ENCODE measurements at places on chromosomes 11 and 22.

DNA sequence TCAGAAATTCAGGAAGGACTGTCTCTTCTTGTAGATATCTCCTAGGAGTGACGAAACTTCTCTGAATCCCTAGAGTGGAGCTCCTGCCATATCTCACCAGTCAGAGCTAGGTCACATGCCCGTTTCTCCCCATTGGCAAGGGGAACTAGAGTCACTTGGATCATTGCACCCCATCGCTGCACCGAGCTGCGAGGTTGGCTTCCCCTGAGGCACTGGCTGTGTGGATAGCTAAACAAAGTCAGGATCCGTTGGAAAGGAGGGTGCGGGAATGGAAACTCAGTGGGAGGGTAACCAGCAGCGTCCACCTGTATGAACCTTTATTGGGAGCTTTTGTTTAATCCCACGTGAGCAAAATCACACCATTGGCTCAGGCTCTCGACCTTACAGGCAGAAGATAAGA lies 283.8 kb downstream of the BRD1 start:
- no peak for DNase-seq

DNA sequence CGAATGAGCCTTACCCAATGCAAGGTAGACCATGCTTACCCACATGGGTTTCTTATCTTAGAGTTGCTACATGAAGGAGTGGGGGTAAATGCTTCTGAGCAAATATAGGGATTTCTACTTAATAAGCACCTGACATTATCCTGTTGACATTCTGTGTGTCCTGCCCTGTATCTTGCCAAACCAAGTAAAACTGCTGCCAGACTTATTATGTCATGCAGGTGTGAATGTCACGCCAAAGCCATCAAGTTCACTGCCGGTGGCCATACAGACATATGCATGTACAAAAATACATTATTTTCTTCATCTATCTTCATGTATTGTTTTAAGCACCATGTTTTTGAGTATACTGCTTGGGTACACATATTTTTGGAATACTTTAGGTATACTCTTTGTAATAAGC lies 70.2 kb downstream of the NOX4 start:
- DNase-seq = no peak

GRCh38 chr11:121246021-121246768 lies 46.4 kb upstream of the SC5D start:
- no peak for DNase-seq

- no peak for DNase-seq
Measured at GRCh38 chr22:44354288-44354687, 41.5 kb upstream of the SHISAL1 start.

DNA sequence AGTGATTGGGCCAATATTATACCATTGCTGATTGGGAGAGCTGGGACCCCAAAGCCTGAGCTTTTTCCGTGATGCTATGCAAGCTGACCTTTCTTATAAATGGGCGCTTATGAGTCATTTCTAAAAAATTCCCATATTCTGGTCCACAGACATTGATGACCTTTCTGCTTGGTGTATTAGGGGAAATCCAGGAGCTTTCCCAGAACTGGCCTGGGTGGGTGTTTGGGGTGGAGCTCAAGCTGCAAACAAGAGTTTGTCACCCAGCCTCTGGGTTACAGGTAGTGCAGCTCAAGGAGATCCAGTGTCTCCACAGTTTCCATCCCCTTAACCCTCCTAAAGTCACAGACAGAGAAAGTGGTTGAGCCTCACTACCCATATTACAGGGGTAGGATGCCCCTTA lies 67.7 kb downstream of the CCDC81 start:
- no peak for DNase-seq

GRCh38 chr11:27280140-27280539 lies 82.9 kb downstream of the CCDC34 start:
- no peak for DNase-seq

DNA sequence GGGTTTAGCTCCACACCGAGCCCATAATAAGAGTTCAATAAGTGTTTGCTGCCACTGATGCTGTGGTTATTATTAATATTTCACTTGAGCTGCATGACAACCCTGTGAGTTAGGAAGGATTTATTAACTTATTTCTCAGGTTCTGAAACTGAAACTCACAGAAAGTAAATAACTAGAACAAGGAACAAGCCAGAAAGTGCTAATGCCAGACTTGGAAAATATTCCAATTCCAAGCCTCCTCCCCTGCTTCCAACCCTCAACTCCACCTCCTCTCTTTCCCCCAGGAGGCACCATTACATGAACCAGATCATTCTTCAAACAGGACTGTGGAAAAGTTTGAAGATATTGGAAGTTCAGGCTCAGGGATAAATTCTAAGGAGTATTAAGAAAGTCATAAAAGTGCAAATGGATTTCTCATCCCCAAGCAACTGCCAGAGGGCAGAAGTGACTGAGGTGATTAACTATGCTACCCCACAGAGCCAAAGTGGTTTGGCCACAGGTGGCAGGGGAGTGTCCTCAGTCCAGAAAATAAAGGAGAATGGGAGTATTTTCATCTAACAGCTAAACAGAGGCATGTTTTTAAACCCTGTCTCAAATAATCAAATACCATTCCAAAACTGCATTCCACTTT lies 3.2 kb upstream of the FJX1 start:
- DNase-seq = no peak

DNA sequence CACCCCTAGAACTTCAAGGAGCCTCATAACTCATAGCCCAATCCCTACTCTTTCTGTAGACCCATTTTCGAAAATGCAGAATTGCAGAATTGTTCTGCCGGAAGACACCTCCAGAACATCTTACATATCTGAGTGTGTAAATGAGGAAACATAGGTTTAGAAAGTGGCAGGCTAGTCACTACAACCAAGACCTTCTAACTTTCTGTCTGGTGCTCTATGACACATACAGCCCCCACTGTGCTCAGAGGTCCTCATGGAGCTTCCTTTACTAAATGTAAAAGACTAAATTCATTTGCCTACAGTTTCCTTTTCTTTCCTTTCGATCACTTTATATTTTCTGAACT lies 132.1 kb upstream of the DDI1 start:
- DNase-seq = no peak

DNA sequence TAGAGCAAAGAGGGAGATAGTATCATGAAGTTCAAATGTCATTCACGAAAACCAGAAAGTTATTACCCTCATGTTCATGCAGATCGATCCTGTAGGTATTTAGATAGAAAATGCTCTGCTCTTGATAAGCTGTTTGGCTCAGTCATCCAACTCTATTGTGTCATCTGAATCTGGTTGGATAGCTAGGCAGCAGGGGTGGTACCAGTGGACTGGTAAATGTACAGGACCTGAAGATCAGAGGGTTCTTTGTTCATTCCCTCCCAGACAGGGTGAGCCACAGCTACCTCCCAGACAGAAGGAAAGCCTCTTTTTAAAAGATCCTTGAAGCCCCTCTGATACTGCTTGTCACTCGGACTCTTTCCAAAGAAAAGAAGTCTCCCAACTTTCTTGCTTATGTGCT lies 29.8 kb upstream of the DRD2 start:
- DNase-seq = no peak

DNA sequence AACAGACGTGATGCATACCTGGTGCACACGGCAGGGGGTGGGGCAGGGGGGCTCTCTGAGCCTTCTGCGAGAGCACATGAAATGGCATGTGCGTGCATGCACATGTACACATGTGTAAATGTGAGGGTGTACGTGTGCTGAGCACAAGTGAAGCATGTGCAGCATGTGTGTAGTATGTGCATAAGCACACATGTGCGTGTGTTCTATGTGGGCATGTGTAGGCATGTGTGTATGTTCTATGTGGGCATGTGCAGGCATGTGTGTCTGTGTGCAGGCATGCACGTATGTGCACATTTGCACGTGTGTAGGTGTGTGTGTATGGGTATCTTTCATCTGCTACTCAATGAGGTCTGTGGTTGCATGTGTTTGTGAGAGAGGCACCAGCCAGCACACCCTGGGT lies 371.2 kb downstream of the CTTN start:
- DNase-seq = no peak

DNA sequence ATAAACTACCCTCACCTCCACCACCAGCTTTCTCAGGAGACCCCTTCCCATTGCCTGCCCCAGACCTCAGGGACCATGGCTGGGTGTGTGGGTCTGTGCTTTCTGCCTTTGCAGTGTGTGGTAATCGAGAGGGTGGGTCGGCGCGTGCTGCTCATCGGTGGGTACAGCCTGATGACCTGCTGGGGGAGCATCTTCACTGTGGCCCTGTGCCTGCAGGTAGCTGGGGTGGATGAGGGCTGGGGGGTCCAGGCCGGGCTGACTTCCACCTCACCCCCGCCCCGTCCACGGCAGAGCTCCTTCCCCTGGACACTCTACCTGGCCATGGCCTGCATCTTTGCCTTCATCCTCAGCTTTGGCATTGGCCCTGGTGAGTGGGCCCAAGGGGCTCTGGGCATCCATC lies 10.5 kb upstream of the MIF start:
- no peak for DNase-seq

- DNase-seq = no peak
Measured at GRCh38 chr22:20046730-20047129, 25.8 kb downstream of the TANGO2 start.

DNA sequence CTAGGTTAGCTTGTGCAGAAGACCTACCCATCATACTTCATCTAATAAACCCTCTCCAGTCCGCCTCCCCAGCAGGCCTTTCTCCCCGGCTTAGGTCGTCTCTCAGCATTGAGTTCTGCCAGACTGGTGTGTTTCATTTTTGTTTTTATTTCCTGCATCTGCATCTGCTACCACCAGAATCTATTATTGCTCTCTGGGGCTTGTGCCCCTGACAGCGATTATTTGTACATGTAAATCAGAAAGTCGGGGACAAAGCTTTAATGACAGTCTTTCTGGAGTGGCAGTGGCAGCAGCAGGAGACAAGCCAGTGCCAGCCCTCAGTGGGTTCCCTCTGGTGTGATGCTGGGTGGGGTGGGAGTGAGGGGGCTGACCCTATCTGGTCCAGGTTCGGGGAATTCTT lies 127.5 kb downstream of the PKNOX2 start:
- DNase-seq = no peak

GRCh38 chr11:110513846-110514437 lies 84.2 kb downstream of the FDX1 start:
- DNase-seq = no peak

DNA sequence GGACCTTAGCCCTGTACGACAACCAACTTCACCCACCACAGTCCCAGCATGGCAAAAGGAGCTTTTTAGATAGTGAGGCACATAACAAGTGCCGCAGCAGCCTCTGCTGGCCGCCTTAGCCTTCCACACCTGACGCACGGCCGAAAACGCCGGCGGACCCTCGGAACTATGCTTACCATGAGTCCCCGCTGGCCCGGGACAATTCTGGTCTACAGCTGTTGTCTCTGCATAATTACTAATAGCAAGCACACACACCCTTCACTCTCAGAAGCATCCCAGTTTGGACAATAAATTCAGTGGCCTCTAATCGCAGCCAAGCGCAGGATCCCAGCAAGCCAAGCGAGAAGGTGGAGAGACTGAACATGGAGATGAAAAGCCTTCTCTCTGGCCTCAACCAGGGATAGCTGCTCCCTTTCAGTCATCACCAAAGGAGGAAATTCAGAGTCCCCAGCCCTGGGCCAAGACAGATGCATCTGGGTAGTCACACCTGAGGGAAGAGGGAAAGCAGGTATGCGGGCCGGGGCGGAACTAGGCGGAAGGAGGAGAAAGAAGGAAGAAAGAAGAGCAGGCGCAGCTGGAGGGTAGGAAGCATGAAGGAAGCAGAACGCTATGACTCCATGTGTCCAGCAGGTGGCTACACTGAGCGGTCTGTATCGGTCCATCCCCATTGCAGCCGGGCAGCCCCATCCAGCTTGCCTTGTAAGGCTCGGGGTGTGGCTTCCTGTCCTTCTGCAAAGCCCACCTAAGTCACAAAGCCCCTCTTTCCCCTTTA lies 40.3 kb downstream of the BUD13 start:
- DNase-seq = peak; percentile 92

- no peak for DNase-seq
Measured at GRCh38 chr22:38718414-38718813, 12.7 kb downstream of the GTPBP1 start.

GRCh38 chr22:37243402-37244113 lies 511 bp downstream of the RAC2 start:
- no peak for DNase-seq

GRCh38 chr11:134438542-134439537 lies 26.8 kb upstream of the B3GAT1 start:
- DNase-seq = no peak

GRCh38 chr11:20055312-20055711 lies 105.0 kb downstream of the DBX1 start:
- no peak for DNase-seq

DNA sequence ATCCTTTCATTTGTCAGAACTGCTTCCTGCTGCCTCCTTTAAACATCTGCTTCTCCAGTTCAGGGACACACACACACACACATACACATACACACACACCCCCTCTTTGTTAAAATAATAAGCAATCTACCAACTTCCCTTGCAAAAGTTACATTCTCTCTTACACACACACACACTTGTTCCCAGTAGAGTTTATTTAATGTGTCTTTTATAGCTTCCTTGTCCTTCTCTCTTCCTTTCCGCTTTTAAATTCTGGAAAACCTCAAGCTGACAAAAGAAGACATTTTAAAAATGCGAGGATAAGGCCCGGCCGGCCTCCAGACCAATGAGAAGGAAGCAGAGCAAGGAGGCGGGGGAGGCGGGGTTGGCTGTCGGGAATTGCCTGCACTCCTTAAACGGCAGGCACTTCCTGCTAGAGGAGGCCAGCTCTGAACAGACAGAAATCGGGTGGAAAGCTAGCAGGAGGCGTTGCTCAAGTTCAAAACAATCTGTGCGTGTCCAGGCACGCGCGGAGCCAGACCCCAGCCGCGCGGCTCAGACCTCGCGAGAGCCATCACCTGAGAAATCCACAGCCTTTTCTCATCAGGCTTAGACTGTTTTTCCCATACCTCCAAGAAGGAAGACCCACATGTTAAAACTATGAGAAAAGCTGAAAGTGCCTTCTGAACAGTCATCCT lies 99.9 kb downstream of the MAML2 start:
- peak; percentile 55 for DNase-seq

GRCh38 chr22:42732081-42732480 lies 11.4 kb upstream of the A4GALT start:
- DNase-seq = no peak

DNA sequence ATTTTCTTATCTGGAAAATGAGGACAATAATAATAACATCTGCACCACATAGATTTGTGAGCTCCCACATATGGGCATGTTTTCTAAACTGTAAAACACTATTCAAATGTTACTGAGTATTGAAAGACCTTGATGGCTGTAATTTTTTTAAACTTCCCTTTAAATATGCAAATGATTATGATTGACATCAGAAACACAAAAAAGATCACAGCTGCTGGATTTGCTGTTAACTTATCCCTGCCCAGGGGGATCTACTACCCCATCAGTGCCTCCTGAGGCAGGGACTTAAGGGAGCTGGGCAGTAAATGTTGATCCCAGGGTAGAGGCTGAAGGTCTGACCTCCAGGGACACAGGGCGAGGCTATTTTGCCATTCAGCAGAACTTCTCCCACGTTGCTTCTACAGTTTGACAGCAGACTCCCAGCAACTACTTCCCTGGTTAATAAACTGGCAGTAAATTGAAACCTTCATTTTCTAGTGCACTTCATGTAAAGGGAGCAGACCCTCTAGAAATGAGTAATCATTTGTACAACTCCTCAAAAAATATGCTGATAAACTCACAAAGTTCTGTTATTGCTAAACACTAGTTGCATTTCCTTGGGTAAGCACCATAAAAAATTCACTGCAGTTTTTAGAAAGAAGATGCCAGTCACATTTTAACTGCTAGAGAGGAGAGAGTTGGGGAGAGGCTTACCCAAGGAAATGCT lies 20.3 kb downstream of the TMPRSS5 start:
- DNase-seq = no peak
